ENCODE measurements at places on chromosomes 6 and 20.

GRCh38 chr6:105384004-105384403, 18.9 kb downstream of the PREP start:
- no peak for DNase-seq

DNA sequence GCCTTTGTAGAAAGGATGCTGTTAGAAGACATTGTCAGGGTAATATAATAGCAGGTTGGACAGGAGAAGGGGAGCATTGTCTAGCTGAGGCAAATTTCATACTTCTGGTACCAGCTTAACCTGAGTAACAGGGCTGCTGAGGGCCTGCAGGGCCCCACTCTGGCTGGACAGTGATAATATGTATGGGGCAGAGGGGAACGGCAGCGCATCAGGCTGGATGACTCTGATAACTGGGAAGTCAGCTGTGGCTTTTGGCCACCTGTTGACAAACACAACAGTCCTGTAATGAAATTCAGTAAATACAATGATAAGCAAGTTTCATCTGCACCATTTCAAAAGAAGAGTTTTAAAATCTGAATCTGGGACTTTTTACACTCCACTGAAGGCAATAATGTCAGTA, 259.9 kb upstream of the CNR1 start:
- DNase-seq, result no peak

DNA sequence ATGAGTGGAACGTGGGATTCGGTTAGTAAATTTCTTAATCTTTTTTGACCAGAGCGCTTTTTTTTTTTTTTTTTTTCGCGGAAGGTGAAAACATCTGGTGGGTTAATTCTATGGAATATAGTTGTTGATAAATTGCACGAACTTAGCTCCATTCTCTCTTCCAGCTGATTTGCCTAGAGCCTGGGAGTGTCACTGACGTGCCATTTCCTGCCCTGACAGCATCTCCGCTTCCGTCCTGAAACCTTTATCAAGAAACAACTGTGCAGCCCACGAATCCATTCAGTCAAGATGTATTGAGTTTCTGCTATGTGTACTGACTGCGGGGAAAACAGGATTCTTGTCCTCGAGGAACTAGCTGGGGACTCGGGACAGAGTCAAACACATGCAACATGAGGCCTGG, 59.5 kb upstream of the TGM3 start:
- DNase-seq, result no peak

DNA sequence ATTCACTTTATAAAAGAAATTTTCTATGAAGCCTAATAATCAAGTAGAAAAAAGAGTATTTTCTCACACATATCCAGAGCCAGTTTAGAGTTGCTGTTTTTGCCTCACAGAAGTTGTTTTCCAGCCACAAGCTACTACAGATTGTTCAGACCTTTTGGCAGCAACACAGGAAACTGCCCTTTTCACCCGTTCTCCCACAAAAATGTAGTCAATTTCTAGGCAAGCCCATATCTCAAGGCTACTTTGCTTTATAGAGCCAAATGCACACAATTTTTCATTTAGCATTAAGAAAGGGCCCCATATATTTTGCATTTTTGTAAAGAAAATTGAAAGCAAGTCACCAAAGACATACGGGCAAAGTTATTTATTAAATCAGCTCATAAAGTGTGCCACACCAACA, 49.5 kb downstream of the EPB41L2 start:
- DNase-seq, result peak; percentile 61

DNA sequence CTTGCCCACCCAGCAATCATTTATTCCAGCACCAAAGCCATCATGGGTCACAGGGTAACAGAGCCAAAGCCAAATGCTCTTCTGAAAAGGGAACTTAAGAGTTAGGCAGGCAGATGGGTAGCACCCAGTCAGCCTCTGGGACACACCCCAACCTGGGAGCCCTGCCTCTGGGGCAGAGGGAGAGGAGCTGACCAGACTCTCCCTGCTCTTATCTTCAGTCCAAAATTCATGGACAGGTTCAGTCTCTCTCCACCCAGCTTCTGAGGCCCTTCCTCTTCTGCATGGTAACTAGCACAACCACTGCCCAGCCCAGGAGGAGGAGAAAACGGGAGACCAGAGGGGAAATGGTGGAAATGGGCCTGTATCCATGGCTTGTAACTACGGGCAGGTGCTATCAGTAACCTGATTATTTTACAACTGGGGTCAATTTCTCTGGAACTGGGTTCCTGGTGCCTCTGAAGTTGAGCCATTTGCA, 105.4 kb downstream of the NOL4L start:
- DNase-seq, result no peak

DNA sequence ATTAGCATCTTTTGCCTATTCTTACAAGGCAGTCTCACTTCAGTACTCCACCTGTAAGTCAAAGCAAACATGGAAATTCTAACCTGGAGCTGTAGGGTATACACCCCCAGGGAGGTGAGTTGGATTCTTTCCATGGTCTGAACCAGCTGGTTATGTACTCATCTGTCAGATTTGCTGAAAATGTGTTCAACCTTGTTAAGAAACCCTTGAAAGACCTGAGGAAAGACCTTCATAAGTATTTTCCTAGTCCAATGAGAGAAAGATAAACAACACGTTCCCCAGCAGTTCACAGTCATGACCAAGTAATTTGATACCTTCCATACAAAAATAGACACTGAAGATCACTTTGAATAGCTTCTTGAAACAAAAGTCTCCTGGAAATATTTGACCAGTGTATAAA, 42.5 kb downstream of the ID4 start:
- DNase-seq, result no peak

- no peak for DNase-seq
These were observed 21.5 kb downstream of the VNN2 start for GRCh38 chr6:132736239-132736638.

- no peak for DNase-seq
These were observed 206.2 kb downstream of the PTPRK start for GRCh38 chr6:128314190-128314589.

DNA sequence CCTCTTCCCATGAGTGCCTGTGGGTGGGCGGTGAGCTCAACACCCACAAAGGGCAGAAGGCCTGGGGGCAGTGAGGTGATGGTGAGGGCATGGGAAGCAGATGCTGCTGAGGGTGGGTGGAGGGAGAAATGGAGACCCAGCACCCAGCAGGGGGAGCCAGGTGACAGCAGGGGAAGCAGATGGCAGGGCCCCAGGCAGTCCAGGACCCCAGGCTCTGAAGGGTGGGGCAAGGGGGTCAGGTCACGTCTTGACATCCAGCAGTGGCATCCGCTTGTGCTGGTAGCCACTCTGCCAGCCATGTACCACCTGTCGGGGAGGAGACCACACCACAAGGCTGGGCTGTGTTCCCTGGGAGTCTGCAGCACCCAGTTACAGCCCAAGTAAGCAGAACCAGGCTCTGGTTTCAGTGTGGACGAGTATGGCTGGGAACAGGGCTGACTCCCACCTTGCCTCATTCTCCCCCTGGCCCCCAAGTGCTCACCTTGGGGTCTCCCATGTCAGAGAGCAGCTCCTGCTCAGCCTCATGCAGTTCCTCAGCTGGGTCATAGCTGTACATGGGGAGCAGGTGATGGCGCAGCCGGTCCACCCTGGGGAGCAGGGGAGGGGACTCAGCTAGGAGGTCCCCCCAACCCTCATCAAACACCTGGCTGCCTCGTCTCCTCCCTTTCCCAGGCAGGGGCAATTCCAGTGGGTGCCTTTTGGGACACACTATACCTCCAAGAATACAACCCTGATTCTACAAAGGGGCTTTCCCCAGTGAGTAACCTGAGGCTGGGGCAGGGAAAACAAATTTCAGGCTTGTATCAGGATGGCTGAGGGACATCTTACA, 2.0 kb downstream of the SMIM29 start:
- no peak for DNase-seq

DNA sequence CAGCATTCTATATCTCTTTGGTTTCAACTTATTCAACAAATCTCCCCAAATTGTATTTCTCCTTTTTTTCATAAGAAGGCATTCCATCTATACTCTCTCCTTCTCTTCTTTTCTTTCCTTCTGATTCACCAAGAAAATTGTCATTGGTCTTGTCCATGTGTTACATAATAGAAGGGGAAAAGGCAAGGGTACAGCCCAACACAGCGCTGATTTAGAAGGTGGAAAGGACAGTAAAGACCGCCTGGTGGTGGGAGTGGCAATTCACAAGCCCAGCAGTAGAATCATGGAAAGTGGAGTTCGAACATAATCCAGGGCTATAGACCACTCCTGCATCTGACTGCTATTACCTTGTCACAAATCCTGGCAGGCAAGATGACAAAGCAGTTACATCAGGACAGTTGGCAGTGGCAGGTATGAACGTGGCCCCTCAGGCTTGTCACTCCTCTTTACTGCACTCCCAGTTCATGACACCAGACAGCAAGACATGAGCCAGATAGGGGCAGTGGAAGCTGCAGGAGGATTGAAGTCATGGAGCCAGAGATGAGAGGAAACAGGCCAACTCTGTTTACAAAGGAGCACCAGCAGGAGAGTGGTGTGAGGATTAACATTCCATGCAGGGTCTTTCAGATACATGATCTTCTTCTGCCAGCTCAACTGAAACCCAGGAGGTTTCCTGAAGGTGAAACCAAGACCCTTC, 2.1 kb upstream of the TNFAIP3 start:
- no peak for DNase-seq

DNA sequence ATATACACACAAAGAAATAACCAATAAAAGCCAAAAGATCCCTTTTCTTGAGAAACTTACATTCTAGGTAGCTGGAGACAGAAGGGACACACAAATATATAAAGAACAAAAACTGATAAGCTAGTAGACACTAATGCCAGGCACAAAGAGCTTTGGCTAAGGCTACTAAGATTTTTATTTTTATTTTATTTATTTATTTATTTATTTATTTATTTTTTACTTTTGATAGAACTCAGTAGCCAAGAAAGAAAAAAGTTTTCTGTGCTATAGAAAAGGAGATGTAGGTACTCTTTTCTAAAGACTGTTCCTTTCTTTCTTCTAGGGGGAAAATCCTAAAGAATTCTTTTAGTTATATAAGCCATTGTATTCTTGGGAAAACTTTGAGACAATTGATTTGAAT, 34.1 kb downstream of the THEMIS start:
- no peak for DNase-seq

DNA sequence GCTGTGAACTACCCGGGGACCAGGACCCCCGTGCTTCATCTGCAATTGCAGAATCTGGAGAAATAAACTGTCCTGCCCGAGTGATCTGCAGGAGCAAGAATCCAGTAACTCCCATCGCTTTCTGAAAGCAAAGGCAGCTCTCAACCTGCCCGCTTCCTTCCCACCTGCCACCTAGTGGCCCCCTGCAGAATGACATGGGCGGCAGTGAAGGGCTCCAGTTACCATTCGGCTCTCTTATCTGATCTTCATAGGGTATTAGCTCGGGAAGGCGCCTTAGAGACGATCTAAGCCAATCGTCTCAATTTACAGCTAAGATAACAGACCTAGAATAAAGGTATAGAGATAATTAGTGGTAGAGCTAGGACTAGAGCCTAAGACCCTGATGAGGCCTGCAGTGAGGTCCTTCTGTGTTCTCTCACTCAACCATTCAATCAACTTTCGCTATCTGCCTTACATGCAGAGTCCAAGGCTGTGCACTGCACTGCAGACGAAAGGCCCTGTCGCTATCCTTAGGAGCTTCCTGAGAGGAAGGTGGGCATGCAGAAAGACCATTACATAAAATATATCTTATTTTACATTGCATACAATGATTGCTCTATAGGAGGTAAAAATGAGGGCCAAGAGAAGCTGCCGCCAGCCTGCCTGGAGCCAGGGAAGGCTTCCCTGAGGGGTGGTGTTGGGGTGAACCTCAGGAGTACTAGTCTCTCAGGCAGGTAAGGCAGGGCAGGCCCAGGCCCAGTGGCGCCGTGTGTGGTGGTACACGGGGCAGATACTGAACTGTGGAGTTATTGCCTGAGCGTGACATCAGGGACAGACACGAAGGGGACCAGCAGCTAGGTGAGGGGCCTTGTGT, 7.1 kb upstream of the PSMG4 start:
- DNase-seq, result no peak

DNA sequence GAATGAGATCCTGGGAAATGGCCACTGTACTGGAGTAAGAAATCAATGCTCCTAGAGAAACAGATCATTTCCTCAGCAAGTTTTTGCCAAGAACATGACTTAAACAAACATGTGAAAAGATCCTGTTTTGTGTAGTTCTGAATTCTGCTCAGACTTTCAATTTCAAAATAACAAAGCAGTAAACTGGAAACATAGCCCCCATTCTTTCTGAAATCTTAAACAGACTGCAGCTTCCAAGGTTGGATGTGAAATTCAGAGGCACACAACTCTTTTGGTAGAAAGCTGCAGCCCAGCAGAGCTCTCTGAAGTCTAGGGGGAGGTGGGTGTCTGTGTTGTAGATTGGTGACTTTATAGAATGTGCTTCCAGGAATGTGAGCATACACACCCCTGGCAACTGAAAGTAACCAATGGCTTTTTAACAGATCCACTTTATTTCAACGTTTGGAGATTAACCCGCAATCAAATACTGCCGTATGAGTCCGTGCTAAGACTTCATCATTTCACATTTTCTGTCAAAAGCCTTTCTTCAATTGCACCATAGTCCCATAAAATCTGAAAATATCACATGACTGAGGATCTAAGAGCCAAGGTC, 86.4 kb downstream of the ATXN1 start:
- DNase-seq, result no peak

DNA sequence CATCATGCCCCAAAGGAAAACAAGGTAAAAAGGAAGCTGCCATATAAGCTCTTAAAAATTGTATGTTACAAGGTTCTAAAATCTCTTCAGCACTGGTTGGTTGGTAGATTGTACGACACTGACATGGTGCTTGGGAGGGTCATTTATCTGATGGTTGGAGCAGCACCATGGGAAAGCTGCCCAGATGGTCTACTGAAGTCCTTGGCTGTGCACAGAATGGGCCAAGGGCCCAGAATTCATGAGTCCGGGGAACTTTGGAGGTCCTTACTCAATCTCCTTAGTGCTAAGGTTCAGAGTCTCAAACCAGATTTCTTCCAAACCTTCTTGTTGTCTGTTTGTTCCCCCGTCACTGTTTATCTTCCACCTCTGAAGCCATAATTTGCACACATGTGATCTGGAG, 314.4 kb downstream of the ESR1 start:
- no peak for DNase-seq

GRCh38 chr6:24981386-24981760, 45.6 kb upstream of the RIPOR2 start:
- peak; percentile 84 for DNase-seq

GRCh38 chr6:93749191-93749590, 329.8 kb upstream of the EPHA7 start:
- DNase-seq, result no peak
